GM20000 (cell line): ENCODE measurements at places on chromosomes 4 and X.
A peak's percentile ranks its signal among the peaks of the same experiment; 100 is the strongest.

- DNase-seq = no peak
Measured at GRCh38 chrX:102085706-102086105, 39.8 kb upstream of the TCEAL2 start.

DNA sequence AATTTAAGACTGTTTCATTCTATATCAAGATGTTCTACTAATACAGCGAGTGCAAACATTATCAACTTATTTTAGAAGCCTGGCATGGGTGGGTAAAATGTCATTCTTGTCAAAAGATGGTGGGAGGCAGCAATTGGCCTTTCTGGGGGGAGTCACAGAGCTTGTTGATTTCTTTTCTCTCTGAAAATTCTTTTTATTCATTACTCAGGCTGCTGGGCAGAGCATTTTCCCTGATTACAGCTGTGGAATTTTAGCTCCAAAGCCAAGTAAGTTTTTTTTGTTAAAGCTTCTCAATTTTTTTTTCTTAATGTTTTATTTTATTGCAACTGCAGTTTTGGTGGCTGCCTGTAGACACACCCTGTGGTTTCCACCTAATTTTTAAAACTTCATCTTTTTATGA lies 50.4 kb downstream of the GPC4 start:
- DNase-seq = no peak

GRCh38 chr4:144868309-144868708 lies 222.4 kb downstream of the HHIP start:
- no peak for DNase-seq

GRCh38 chr4:62394766-62395165 lies 1194.6 kb downstream of the ADGRL3 start:
- DNase-seq = no peak

GRCh38 chrX:15947648-15948317 lies 93.2 kb upstream of the AP1S2 start:
- no peak for DNase-seq

DNA sequence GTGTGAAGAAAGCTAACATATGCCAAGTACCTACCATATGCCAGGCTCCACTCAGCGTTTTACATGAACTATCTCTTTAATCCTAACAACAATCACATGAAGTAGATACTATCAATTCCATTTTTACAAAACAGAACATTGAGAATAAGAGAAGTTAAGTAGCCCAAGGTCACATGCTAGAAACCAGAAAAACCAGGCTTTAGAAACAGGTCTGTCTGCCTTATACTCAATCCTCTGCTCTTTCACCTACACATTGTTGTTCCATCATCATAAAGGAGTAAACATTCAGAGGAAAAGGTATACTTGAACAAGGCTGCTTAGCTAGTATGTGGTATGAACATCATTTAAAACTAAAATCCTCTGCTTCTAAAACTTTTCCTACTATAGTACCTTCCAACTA lies 42.1 kb downstream of the WDFY3 start:
- no peak for DNase-seq

DNA sequence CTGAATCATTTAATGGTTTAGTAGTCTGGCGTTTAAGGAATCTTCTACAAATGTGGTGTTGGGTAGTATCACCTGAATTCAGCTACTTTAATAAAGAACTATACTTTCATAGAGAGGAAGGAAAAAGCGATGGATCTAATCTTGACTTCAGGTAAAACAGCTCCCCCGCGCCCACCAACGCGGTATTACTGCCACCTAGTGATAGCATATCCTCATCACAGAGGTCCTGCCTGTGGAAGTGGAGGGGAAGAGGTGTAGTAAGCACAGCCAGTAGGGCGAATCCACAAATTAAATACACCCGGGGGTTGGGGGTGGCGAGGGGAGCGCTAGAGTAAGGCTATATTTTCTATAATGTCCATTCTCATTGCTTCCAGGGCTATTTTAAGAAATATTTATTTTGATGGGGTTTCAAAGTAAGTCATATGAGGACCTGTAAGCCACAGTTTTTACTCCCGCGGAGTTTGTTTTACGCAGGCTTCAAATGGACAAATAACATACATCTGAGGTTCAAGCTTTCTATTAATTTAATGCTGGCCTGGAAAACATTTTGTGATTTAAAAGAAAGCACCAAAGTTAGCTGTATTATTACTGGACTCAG lies 8.3 kb upstream of the DAPP1 start:
- peak; percentile 68 for DNase-seq

GRCh38 chr4:73908965-73909364 lies 39.8 kb downstream of the CXCL1 start:
- no peak for DNase-seq

- DNase-seq = no peak
Measured at GRCh38 chr4:138535316-138535715, 293.2 kb upstream of the SLC7A11 start.

DNA sequence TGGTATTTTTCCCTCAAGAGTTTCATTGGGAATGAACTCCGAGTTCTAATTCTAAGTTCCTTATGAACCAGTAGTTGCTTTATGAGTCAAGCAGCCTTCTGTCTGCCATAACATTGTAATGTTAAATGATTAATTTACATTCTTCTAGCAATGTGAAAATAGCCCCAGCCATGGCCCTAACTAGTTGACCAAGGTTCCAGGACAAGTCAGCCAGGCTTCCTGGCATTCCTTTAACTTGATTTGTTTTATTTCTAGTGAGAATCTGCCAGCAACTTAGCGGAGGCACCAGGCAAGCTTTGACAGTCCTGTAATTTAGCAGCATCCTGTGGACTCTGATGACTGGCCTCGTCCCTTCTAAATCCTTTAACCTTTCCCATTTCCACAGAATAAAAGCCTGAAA lies 69.0 kb downstream of the GLRA2 start:
- DNase-seq = no peak

DNA sequence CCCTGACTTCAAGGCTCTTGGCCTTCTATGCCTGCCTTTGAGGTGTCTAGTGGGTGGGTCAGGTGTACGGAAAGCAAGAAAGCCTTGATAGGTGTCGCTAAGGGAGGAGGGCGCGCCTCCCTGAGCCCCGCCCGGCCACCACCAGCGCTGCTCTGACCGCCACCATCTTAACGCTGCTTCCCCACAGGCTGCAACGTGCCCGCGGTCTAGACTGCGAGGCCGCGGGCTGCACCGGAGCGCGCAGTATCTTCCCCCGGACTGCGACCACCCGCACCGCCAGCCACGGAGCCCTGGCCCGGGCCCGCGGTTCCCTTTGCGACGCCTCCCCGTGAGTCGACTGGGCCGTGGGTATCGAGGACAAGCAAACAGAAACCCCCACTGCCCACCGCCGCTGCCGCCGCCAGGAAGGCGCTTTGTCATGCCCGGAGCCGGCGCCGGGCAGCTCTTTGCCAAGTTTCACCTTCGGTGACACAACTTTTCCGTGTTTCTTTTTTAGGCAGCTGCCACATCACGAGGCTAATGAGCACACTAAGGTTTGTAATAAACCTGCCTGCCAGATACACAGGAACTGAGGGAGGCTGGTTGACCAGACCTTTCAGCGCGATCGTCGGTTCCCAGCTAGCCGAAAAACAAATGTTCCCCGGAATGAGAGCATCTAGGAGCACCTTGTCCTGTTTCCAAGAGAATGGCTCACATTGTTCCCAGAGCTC lies 335.8 kb upstream of the F9 start:
- no peak for DNase-seq

DNA sequence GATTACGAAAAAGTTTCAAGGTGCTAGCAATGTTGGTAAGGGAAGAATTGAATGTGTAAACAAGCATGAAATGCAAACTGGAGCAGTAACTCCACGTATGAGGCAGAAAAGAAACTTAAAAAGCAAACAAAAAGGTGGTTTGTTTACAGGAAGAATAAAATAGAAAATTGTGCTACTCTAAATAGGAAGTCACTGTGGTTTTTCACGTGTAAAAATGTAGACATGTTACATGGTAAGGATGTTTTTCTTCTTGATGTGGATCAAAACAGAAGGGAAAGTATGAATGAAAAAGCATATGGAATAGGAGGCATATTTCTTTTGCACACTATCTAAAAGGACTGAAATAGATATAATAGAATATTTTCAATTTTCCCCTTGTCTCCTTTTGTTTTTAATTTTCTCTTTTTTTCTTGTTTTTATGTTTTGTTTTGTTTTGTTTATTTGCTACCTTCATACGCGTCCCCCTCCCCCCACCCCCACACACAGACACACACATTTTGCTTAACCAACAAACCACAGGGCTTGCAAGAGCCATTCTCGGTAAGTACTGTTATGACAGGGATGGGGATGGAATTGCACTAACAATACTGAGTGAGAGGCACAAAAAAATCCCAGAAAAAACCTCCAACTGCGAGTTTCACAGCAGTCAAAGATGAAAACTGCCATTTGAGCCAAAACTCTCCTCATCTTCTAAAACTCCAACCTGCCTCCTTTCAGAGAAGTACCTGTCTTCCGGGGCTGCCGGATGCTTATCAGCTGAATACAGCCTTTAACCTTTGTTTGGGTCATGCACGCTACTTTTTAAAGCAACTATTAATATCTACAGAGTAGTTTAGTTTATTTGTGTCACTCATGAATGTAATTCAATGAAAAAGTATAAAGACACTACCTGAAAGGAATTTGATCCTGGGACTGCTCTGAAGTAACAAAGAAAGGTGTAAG lies 135.8 kb downstream of the IL15 start:
- DNase-seq = peak; percentile 6

- DNase-seq = no peak
Measured at GRCh38 chr4:90137555-90137954, 10.4 kb downstream of the CCSER1 start.

DNA sequence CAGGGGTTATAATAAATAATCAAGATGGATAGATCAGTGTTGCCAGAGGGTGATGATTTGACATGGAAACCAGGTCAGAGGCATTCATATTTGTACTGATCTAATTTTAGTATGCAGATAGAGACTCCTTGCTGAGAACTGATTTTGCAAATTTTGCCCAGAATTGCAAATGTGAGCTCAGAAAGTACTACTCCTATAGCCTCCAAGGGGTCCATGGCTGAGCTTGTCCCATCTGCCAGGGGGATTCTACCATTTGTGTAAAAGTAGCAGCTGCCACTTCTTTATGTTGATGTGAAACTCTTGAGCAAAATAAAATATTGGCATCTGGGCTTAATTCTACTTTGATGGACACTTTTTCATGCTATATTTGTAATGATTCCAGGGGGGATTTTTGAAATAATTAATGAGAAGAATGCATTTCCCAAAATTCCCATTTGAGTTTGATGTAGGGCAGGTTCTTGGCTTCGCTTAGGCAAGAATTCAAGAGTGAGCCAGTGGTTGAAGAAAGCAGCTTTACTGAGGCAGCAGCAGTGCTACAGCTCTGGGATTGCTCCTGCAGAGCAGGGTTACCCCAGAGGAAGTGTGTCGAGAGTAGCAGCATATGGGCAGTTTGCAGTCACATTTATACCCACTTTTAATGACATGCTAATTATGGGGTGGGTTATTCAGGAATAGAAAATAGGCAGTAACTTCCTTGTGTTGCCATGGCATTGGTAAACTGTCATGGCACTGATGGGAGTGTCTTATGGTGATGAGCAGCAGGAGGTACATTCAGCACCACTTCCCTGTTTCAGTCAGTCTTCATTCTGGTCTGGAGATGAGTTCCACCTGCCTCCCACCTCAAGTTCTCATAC lies 38.7 kb upstream of the DCLK2 start:
- DNase-seq = no peak

DNA sequence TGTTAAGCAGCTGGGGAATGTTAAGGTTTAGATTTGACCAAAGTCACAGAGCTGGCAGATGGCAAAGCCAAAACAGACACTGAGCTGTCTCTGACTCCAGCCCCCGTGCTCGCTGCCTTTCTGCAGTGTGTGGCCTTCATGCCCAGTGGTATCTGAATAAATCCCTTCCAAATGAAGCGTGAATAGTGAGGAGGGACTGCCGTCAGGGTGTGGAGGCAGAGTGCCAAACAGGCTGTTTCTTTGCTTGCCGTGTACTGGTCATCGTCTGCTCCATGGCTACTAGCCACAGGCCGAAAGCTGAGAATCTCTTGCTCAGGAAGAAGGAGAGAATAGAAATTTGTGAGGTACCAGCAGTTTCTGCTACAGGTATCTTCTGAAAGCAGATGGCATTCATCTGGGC lies 19.7 kb downstream of the PRIMPOL start:
- no peak for DNase-seq

GRCh38 chr4:84503495-84504437 lies 4.7 kb upstream of the NKX6-1 start:
- DNase-seq = peak; percentile 72
